Activated CD4-positive, alpha-beta memory T cell treated with anti-CD3 and anti-CD28 coated beads for 36 hours (primary cell): ENCODE measurements at places on chromosomes 3 and 15. TPM values are rescaled to one million over a fixed set of nuclear protein-coding genes. Genes with fewer than 3 reads are reported as not detected.

Gene MCF2L2
- total RNA-seq, result 3.9 TPM

Gene FILIP1L
- total RNA-seq, result 0.10 TPM

Gene NOX5
- total RNA-seq, result not detected

Gene IL5RA
- 0.74 TPM for total RNA-seq

Gene C3orf49
- not detected for total RNA-seq

Gene PIK3CB
- 23.0 TPM for total RNA-seq

Gene DNAJC17
- 34.5 TPM for total RNA-seq

Gene XCR1
- total RNA-seq, result 0.05 TPM

Gene CCR3
- not detected for total RNA-seq

Gene STAC
- total RNA-seq, result not detected

Gene FSIP1
- 0.68 TPM for total RNA-seq

Gene NUP210
- total RNA-seq, result 144 TPM

Gene ANKUB1
- total RNA-seq, result not detected

Gene PAQR9
- total RNA-seq, result not detected

Gene IL17RD
- total RNA-seq, result 0.02 TPM

Gene PPCDC
- 16.3 TPM for total RNA-seq

Gene ARGFX
- not detected for total RNA-seq

Gene GOLGA8G
- not detected for total RNA-seq

Gene KNG1
- not detected for total RNA-seq

Gene ACAN
- not detected for total RNA-seq

Gene MON1A
- total RNA-seq, result 6.3 TPM

Gene COL6A6
- total RNA-seq, result not detected

Gene ECE2
- total RNA-seq, result not detected

Gene PLCH1
- 0.12 TPM for total RNA-seq

Gene TSC22D2
- total RNA-seq, result 13.7 TPM

Gene THPO
- total RNA-seq, result not detected

Gene KIF7
- total RNA-seq, result 0.95 TPM

Gene PDZRN3
- total RNA-seq, result not detected

Gene KBTBD8
- 13.5 TPM for total RNA-seq

Gene GPR171
- total RNA-seq, result 74.0 TPM

Gene COL6A5
- total RNA-seq, result not detected

Gene RPP25
- 3.8 TPM for total RNA-seq

Gene ARNT2
- total RNA-seq, result 0.10 TPM

Gene RRP9
- total RNA-seq, result 32.3 TPM

Gene SEMA3G
- 0.14 TPM for total RNA-seq

Gene PLSCR5
- total RNA-seq, result not detected

Gene MST1R
- total RNA-seq, result 0.93 TPM

Gene DNAH1
- total RNA-seq, result 13.5 TPM

Gene RASL12
- total RNA-seq, result not detected
